Activated CD4-positive, alpha-beta T cell treated with anti-CD3 and anti-CD28 coated beads for 36 hours (primary cell): ENCODE measurements at places on chromosomes 5 and 9.

DNA sequence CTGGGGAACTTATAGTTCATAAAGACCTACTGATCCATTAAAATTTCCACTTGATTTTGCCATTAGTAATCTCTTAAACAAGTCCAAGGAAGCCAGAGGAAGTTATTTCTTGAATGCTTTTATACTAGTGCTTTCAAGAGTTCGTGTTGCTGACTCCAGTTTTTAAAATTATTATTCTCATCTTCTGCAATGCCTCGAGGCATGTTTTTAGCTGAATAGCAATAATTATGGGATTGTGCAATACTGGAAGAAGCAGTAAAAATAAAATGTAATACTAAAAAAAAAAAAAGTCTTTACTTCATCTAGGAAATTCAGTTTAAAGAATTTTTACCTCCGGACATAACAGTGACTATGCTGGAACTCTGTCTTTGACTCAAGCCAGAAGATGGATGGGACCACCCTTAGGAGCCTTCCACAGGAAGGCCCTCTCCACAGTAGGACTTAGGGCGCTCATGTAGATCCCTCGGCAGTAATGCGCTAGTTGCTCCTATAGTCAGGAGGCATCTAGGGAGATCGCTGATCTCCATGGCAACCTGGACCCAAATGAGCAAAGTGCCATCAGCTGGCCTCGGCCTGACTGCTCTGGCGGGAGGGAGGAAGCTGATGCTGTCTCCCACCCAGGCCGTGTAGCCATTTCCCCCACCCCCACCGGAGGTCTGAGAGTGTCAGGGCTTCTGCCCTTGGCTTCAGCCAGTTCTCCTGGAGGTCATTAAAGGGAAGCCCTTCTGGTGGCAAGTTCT lies 56.7 kb downstream of the DAPK1 start:
- DNase-seq: no peak

DNA sequence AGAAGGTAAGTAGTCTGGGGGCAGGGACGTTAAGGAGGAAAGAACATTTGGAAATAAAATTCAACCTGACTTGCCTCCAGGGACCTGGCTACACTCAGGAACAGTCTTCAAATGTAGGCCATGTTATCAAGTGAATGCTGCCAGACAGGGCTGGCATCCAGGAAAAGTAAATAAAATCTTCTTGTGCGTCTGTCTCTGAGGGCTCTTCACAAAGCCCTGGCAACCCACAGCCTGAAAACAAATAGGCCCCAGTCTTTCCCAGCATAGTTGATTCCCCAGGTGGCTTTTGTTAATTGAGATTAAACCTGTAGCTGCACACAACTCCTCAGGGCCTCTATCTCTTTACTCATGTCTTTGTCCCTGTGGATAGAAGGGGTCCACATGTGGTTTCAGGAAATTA lies 55.4 kb downstream of the STK32A start:
- no peak for DNase-seq

- DNase-seq: no peak
Measured at GRCh38 chr5:101024299-101024698, 121.2 kb upstream of the ST8SIA4 start.

DNA sequence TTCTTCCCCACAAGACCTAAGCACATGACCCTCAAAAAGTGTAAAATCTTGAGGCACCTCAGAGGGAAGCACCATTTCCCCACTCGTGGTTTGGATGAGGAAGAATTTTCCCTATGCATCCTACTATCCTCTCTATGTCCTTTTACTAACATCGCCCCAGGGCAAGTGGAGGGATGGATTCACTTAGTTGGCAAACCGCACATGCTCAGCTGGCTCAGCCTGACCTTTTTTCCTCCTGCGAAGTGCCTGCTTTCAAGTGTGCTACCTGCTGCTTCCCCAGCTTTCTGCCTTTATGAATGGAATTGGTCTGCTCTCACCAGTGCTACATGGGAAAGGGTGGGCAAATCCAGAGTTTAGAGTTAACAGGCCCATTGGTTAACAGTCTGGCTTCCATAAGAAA lies 56.6 kb upstream of the IFNK start:
- no peak for DNase-seq

DNA sequence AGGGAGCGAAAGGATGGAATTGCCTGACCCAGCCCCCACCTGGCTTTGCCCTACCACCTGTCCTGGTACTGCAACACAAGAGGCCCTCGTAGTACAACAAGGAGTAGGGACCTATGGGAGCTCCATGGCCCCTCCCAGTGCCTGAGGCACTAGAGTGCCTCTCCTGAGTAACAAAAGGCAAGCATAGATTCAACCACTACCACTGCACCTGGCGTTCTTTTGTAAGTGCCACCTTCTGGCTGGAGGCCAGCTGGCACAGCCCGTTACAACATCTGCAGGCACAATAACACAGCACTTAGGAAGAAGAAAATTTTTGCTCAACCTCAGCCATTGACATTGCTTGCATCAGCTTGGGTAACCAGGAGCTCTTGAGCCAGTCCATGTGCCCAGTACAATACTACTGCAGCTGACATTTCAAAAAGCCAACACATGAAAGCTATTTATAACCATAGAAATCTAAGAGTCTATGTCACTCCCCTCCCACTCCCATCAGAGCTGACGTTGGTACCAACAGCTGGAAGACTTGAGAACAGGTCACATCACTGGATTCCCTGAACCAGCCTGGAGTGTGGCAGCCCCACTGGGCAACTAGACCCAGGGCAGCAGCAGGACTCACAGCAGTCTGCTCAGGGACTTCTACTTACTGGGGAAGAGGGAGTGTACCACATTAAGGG lies 17.7 kb upstream of the FAM174A start:
- no peak for DNase-seq

GRCh38 chr9:31445357-31445756 lies 939.1 kb upstream of the ACO1 start:
- no peak for DNase-seq

DNA sequence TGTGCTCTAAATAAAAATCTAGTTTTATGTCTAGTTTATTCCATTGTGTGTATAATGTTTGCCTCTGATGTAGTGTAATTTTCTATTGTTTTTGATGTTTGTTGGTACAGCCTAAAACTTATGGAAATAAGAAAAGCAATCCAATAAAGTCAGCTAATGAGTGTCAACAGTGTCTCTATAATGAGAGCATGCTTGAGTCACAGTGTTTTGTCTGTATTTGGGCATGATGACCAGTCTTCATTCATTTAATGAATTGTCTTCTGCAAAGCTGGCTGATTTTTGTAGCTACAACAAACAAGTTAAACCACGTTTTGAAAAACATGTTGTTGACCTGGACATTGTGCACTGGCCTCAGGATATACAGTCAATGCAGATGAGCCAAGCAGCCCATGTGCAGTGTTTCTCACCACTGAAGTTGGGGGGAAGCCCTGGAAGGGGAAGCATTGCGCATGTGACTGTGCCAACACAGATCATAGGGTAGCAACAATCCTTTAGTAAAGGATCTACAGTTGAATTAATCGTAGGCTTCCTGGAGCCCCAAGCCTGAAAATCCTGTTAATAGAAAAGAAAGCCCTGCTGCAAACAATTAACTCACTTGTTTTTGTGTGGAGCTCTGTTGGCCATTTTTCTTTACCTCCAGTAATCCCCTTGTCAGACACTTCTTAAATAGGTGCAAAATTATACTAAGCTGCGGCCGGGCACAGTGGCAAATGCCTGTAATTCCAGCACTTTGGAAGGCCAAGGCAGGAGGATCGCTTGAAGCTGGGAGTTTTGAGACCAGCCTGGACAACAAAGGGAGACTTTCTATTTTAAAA lies 88.0 kb downstream of the INIP start:
- DNase-seq: no peak

- no peak for DNase-seq
Measured at GRCh38 chr9:70607926-70608325, 193.5 kb upstream of the KLF9 start.

DNA sequence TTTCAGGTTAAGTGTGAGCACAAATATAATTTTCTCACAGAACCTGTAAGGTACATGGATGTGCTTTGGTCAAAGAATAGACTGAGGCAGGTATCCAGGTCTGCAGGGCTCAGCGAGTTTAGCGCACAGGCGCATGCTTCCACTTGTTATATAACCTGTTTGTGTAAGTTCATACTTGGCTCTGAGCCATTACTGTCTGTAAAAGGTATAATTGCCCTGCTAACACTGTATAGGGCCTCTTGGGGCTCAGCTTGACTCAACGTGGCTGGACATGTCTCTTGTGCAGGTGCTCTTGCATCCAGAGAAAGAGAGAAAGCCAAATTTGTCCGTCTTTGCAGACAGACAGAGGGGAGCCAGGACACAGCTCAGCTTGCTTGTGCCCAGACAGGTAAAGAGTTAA lies 759.6 kb downstream of the MTRR start:
- no peak for DNase-seq

GRCh38 chr9:15238646-15239045 lies 68.4 kb downstream of the TTC39B start:
- no peak for DNase-seq
